ENCODE measurements at places on chromosomes 1 and 21.

- no peak for DNase-seq
These were observed 3.6 kb downstream of the H6PD start for GRCh38 chr1:9238134-9238533.

DNA sequence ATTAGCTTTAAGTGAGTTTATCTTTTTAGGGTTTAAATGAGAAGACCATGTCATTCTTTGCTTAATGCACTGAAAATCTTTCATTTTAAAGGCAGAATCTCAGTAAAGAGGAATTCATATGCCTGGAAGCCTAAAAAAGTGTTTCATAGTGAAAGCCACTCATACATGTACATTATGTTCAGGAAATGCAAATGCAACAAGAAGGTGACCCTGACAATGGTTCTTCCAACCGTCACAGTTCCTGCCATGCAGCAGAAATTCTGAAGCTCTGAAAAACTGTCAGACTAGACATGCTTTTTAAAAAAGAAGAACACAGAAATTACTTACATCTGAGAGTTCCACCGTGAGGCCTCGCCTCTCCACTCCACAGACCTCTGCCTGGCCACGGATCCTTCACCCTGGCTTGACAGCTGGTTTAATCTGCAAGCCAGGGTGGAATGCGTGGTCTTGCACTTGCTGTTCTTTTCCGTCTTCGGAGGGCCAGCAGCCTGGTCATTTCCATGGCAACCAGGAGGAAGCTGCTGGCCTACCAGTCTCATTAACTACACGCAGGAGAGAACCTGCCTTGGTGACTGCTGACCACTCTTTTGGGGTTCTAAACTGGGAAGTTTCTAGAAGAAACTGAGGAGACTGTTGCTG lies 41.8 kb upstream of the PAXBP1 start:
- no peak for DNase-seq

DNA sequence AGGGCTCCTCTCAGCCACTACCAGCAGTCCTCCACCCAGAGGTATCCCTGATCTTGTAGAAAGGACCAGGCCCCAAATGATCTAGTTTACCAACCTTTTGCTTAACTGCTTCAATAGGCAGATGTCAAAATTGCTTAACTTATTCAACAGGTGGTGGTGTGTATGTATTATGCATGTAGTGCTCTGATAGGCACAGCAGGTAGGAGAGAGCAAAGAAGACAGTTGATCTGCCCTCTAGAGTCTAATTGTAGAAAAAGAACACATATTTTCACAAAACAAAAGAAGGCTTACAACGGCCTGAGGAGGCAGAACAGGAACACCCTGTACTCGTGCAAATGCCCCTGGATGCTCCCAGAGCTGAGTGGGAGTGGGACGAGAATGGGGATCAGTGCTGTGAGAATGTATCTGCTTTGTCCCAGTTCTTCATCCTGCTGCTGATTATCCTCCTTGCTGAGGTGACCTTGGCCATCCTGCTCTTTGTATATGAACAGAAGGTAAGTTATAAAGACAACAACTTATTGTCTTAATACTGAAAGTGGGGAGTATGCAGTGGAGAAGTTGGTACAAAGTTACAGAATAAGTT lies 21.1 kb downstream of the CD53 start:
- no peak for DNase-seq

DNA sequence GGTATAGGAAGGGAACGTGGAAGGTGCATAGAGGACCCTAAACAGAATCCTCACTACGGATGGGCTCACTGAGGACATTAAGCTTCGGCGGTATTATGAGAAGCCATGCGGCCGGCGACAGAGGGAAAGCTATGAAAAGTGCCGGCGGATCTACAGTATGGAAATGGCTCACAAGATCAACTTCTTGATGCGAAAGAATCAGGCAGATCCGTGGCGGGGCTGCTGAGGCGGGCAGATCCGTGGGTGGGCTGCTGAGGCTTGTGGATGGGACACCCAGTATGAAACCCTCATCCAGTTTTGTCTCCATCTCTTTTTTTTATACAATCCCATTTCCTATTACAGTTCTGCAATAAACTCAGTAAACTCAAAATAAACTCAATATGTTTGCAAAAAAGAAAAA lies 95.8 kb downstream of the CRB1 start:
- DNase-seq, result no peak

GRCh38 chr1:66598670-66599069 lies 64.7 kb downstream of the SGIP1 start:
- no peak for DNase-seq

DNA sequence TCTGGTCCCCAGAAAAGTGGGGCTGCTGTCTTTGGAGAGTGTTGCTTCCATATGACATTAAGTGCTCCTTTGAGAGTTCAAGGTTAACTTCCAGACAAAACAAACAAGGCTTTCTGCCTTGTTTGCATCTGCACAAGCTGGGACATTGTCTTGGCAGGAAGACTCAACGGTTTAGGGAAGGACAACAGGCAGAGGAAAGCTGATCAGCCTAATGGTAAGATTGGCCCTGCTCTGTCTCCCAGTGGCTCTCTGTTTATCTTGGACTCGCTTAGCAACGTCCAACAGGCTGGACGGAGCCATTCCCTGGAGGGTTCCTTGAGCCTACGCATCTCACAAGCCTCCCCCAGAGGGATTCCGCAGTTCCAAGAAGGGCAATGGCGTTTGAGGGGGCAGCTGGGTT lies 62.2 kb upstream of the SLC44A3 start:
- no peak for DNase-seq

DNA sequence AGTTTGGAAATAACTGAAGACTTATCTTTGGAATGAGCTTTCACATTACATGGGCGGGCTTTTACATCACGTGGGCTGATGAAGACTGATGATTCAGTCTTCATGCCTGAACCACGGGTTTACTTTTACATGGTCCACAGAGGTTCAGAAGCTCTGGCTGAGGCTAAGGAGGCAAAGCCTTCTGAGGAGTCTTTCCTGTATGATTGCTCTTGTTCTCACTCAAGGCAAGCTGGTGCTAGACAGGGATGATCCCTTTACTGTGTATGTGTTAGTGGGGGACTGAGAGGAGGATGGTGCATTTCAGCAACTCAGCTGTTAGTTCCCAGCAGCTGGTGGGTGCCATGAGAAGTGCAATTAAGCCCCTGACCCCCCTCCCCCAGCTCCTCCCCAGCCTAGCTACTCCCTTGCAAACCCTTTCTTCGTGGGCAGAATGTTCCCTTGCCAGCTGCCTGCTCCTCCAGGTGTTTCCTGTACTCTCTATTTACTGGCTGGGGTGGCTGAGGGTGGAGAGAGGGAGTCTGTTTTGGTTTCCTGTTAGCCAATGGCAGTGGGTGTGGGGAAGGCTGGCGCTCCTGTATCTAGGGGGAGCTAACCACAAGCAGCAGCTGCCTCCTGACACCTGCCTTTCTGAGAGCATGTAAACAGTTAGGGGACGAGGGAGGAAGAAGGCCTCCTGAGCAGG lies 15.4 kb downstream of the BTG2 start:
- peak; percentile 43 for DNase-seq

DNA sequence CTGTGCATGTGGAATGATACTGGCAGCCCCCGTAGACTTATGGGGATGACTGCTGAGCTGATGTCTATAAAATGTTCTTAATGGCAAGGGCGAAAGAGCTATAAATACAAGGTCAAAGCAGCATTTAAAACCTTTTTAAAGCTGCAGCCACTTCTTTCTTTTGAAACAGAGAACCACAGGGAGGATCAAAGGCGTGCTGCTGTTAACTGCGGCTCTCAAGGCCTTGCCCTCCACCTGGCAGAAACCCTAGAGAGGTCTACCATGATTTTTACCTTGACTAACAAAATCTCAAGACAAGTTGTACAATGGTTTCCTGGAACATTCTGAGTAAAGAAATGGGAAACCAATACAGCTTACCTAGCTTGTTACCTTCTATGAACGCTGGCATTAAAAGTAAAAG lies 89.7 kb downstream of the SLC45A1 start:
- DNase-seq, result no peak

- DNase-seq, result no peak
These were observed 53.3 kb downstream of the TAS1R2 start for GRCh38 chr1:18805925-18806849.

GRCh38 chr1:43639976-43640794 lies 9.8 kb upstream of the KDM4A start:
- DNase-seq, result no peak

DNA sequence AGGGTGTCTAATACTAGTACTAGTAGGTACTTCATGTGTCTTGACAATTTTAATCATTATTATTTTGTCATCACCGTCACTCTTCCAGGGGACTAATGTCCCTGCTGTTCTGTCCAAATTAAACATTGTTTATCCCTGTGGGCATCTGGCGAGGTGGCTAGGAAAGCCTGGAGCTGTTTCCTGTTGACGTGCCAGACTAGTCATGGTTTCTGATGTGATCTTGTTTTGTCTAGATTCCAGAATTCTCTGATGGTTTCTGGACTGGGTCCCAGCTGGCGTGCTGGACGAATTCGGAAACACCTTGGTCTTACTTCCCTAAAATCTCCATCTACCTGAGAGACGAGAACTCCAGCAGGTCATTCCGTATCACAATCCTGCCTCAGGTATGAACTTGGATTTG lies 66.1 kb upstream of the FAM3B start:
- DNase-seq, result no peak

DNA sequence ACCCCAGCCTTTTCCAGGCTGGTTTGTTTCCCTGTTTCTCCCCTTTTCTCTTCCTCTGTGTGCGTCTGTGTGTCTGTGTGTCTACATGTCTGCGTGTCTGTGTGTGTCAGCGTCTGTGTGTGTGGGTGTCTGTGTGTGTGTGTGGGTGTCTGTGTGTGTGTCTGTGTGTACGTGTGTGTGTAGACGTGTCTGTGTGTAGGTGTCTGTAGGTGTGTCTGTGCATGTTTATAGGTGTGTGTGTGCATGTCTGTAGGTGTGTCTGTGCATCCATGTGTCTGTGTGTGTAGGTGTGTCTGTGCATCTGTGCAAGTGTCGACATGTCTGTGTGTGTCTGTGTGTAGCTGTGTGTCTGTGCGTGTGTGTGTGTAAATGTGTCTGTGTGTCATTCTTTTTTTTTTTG lies 3.3 kb downstream of the TTLL10 start:
- DNase-seq, result no peak

DNA sequence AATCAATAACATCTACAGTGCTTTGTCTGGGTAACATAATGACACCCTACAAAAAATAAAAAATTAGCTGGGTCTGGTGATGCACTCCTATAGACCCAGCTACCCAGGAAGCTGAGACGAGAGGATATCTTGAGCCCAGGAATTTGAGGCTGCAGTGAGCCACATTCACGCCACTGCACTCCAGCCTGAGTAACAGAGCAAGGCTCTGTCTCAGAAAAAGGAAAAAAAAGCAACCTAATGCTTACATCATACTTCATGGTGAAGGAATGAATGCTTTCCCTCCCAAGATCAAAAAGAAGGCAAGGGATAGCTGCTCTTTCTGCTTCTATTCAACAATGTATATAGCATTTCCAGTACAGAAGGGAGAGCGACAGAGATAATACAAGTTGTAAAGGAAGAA lies 24.2 kb upstream of the CTTNBP2NL start:
- DNase-seq, result no peak

- peak; percentile 65 for DNase-seq
These were observed 28.5 kb upstream of the KCNA2 start for GRCh38 chr1:110634455-110635311.

DNA sequence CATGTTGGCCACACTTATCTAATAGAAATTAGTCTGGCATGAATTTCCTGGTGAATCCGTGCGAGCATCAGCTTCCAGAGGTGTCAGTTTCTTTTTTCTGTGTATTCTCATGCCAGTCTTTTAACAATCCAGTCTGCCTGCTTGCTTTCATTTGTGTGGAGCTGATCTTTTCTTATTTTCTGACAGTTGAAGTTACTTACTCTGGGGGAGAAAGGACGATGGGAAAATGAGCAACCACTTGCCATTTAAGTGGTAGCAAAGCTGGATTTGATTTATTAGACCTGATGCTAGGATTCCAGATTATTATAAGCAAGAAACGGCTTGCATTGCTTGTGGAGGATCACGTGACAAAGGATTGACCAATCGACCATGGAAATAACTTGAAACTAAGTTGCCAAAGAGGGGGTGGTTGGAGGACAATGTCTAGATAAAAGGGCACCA lies 24.3 kb upstream of the APP start:
- no peak for DNase-seq

DNA sequence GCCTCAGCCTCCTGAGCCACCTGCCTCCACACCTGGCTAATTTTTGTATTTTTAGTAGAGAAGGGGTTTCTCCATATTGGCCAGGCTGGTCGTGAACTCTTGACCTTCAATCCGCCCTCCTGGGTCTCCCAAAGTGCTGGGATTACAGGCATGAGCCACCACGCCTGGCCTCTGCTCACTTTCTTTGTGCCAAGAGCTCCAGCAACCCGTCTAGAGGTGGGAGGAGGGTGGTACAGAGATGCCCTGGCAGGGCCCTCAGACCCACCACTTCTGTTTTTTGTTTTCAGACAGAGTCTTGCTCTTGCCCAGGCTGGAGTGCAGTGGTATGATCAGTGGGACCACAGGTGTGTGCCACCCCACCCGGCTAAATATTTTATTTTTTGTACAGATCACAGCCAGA lies 6.9 kb upstream of the SYNC start:
- DNase-seq, result no peak

DNA sequence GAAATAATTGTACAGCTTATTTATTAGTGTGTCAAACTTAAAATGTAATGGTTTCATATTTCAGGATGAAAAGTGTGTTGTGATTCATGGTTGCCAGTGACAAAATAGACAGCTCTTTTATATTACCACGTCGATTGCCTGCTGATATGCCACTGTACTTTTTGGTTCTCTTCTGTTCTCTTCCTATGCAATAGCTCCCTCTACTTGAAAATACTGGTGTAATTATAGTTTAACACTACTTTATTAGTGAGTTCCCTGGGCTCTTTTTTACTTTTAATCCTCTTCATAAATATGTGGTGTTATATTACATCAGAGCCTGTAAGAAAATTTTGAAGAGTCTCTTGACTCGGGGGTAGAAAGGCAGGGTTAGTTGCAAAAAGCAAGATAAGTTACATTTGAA lies 111.3 kb downstream of the PATJ start:
- no peak for DNase-seq

DNA sequence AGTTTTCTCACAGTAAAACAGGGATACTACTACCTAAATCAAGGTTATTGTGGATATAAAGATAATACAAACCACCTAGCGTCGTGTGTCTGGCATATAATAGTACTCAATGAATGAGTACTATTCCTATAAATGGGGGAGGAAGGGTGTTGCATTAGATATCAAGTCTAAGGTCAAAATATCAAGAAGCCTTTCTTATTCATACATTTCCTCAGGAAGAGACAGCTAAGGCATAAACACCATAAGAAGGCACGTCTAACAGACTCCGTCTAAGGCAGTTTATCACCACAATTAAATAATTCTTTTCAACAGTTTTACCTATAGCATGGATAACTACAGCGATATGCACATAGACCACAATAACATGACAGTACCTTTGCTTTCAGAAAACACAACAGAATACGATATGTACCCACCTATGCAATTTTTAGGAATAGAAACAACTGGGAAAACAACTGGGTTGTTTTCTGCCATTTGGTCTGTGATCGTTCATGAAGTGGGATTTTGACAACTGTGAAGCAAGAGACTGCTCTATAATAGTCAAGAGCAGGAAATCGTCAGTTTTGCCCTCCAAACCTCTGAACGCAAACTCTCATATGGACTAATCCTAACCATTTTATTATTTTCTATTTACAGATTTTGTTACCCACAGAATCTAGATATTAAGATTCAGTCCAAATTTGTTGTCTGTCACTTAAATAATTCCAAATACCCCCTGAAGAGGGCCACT lies 53.1 kb downstream of the HNRNPR start:
- DNase-seq, result no peak

- no peak for DNase-seq
These were observed 109.2 kb downstream of the OSBPL9 start for GRCh38 chr1:51726051-51726450.

GRCh38 chr1:98048751-98049325 lies 128.0 kb upstream of the DPYD start:
- DNase-seq, result no peak

All from activated CD4-positive, alpha-beta T cell treated with anti-CD3 and anti-CD28 coated beads, Interleukin-2, amount 50 U/mL, for 4 hours (primary cell).